Left renal pelvis (tissue), 4 donors: ENCODE measurements at places on chromosomes 1 and 21. TPM values are rescaled to one million over a fixed set of nuclear protein-coding genes. Genes with fewer than 3 reads are reported as not detected.

DNA sequence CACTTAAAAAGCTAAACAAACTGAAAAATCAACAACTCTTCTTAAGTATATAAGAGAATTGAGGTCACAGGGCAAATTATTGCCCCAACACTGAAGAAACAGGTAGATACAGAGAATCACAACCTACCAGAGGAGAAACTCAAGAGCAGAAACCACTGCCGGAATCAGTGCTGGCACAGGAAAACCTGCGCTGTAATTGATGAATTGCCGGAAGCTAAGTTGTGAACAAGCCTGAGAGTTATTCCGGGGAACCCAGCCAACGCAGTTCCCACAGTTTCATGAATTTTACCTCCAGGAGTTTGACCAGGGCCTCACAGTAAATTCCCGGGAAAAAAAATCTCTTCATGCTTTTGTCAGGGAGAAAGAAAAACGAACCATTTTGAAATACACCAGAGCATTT, 657.1 kb upstream of the BRINP3 start:
- DNase-seq, result no peak

- no peak for DNase-seq
Observed at GRCh38 chr1:202811296-202812175, 782 bp downstream of the PCAT6 start.

- no peak for DNase-seq
Observed at GRCh38 chr1:19186001-19186400, 24.1 kb downstream of the UBR4 start.

DNA sequence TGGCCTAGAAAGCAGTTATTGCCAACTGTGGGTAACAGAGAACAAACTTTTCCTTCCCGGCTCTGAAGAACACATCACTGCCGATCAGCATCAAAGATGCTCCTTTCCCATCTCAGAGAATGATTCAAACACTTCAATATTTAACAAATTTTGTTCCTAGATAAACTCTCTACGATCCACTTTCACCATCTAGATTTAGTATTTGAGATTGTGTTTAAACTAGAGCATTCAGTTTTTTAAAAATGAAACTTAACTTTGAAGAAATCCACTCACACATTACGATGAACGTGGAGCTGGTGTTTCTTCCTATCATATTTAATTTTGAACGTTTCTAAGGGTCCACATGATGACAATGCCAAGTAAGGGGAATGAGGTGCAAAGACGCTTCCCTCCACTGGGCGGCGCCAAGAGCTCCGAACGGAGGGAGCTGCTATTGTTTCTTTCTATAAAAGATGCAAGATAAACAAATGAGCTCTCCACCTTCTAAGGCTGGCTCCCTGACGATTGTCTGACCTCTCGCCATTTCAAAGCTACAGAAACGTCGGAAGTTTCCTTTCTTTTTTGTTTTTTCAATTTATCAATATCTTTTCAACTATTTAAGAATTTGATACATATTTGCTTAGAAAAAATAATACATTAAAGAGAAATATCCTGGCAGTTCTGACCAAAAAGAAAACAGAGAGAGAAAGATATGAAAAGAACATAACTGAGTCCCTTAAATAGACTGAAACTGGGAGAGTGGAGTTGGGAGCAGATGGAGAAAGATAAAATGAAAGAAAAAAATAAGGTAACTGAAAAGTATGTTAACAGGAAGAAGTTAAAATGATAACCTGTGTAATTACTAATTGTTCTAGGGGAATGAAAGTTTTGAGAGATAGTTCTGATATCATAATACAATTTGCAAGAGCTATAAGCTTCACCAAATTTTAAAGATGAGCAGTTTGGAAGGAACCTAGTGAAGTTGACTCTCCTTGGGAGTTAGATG, 4.4 kb upstream of the BARHL2 start:
- no peak for DNase-seq

- DNase-seq, result no peak
Observed at GRCh38 chr1:200907611-200908097, 13.0 kb downstream of the INAVA start.

- no peak for DNase-seq
Observed at GRCh38 chr1:246176126-246177024, 330.7 kb downstream of the SMYD3 start.

GRCh38 chr1:5659606-5660005, 332.6 kb downstream of the NPHP4 start:
- DNase-seq, result no peak

DNA sequence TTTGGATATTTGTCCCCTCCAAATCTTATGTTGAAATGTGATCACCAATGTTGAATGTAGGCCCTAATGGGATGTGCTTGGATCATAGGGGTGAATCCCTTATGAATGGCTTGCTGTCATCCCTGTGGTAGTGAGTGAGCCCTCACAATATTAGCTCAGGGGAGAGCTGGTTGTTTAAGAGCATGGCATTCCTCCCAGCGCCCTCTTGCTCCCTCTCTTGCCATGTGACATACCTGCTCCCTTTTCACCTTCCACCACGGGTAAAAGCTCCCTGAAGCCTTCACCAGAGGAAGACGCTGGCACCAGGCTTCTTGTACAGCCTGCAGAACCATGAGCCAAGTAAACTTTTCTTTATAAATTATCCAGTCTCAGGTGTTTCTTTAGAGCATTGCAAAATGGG, 305.6 kb downstream of the KCTD3 start:
- no peak for DNase-seq

DNA sequence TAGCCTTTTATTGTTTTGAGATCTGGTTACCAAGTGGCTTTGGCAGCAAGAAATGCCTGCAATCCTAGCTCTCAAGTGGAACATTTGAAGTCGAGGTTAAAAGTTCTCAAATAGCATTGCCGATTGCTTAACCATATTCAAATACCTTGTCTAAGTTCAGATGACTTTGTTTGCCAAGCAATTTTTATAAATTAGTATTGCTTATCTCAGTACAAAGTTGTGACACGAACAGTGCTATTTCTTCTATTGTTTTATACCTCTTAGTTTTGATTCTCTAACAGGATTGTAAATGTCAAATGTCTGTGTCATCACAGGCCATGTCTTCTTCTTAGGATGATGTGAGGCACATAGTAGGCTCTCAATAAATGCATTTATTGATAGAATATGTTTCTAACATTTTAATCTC, 633.3 kb downstream of the PTPRC start:
- no peak for DNase-seq

DNA sequence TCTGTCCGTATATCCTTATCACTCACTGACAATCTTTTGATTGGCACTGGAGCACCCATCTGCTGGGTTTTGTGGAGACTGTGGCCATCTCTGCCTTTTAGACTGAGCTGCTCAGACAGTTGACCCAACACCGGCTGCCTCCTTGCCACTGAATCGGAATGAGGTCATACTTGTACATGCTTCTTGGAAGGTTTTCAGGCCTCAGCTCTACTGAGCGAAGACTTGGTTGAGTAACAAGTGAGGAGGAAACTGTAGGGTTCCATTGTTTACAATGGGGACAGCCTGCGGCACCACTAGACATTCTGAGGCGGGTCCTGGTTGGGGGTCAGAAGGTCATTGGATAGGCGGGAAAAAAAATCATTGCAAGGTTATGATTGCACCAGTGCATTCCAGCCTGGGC, 320.3 kb downstream of the KIF26B start:
- DNase-seq, result no peak

DNA sequence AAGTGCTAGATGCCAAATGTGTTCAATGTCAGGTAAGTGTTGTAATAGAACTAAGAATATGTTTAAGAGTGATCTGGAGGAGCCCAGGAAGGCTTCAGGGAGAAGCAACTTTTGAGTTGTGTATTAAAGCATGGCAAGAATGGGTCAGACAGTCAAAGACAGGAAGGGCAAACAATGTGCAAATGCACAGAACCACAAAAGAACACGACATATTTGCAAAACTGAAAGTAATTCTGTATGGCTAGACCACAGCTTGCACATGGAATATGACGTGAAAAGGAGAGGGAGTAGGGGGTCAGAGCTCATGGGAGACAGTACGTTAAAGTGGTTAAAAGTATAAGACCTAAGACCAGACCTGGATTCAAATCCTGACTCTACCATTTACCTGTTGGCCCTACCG, 7.1 kb upstream of the SORT1 start:
- DNase-seq, result no peak

- DNase-seq, result no peak
Observed at GRCh38 chr1:10283318-10283984, 73.1 kb downstream of the KIF1B start.

DNA sequence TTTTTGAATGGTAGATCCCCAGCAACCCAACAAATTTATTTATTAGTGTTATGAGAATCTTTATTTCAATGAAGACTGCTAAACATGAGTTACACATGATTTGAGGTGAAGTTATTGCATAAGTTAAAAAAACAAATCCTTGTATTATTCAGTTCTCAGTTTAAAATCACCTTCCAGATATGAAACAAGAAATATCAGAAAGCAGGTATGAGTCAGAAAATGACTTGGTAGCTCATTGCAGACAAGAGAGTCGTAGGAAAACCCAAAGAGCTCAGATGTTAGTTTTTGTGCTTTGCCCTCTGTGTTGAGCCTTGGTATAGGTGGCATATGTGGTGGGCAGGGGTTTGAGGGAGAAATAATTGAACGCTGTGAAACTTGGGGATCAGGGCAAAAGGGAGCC, 339.4 kb downstream of the BRINP3 start:
- no peak for DNase-seq

- no peak for DNase-seq
Observed at GRCh38 chr1:77534456-77534855, 148.0 kb downstream of the ZZZ3 start.

GRCh38 chr1:11479375-11479979, 522 bp downstream of the DISP3 start:
- DNase-seq, result no peak

GRCh38 chr1:116062201-116062600, 49.0 kb upstream of the MAB21L3 start:
- no peak for DNase-seq

GRCh38 chr1:89911191-89911991, 83.5 kb upstream of the ZNF326 start:
- DNase-seq, result no peak

GRCh38 chr1:167175901-167176300, 44.8 kb upstream of the POU2F1 start:
- no peak for DNase-seq

DNA sequence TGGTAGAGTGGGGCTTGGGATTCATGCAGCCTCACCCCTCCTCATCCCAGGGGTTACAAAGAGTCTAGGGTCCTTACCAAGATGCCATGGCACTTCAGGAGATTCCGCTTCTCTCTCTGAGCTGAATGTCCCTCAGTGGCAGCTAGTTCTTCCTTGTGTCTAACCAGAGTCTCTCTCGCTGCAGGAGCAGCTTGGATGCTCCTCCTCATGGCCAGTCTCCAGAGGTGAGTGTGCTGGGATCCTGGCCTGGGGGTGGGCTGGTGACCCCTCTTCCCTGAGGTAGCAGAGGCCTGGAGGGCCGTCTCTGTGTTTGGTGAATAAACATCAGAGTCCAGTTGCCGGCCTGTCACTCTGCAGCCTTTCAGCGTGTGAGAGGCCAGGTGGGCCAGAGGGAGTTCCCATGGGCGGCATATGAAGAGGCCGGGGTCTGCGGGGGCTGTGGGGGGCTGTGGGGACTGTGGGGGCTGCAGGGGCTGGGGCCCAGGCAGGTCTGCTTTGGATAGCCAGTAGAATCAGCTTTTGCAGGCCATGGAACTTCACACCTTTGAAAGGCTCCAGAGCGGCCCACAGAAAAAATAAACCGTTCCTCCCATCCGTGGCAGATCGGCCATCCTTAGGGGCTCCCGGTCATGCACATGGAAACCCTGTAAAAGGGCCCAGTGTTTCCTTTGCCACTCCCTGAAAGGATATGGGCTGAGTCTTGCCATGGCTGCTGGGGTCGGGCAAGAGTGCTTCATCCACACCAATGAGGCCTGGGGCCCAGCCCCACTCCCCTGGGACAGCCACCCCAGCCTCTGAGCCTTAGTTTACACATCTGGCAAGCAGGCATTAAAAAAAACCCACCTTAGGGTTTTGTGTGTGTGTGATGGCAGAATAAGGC, 256.4 kb downstream of the FOXD2 start:
- DNase-seq, result no peak

DNA sequence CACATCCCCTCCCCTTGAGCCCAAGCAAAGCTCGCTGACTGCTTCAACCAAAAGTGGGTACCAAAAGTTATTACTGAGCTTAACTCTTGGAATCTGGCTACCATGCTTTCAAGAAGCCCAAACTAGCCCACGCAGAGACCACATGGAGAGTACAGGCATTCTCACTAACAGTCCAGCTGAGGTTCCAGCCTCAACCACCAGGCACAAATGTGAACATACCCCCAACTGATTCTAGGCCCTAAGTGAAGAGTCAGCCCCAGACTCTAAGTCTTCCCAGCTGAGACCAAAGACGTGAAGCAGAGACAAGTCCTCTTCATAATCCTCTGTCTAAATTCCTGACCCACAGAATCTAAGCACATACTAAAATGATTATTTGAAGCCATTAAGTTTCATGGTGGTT, 36.8 kb downstream of the EVI5 start:
- no peak for DNase-seq

DNA sequence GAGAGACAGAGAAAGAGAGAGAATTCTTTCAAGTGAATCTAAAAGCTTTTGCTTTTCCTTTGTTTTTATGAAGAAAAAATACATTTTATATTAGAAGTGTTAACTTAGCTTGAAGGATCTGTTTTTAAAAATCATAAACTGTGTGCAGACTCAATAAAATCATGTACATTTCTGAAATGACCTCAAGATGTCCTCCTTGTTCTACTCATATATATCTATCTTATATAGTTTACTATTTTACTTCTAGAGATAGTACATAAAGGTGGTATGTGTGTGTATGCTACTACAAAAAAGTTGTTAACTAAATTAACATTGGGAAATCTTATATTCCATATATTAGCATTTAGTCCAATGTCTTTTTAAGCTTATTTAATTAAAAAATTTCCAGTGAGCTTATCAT, 117.6 kb downstream of the PTPRC start:
- no peak for DNase-seq

GRCh38 chr1:204130981-204131892, 20.6 kb downstream of the ETNK2 start:
- DNase-seq, result no peak

The SPRR3 gene
- polyA plus RNA-seq, result 0.32 TPM

The RAD54L gene
- 12.3 TPM for polyA plus RNA-seq

The CYP2J2 gene
- polyA plus RNA-seq, result 0.63 TPM

The IL24 gene
- 0.25 TPM for polyA plus RNA-seq

The STUM gene
- polyA plus RNA-seq, result 1.6 TPM

The PGLYRP3 gene
- polyA plus RNA-seq, result not detected

The S100A7 gene
- polyA plus RNA-seq, result not detected

The TGFBR3 gene
- 120 TPM for polyA plus RNA-seq

The FLG2 gene
- polyA plus RNA-seq, result 0.20 TPM

The CBR3 gene
- polyA plus RNA-seq, result 5.6 TPM

The MAP3K21 gene
- polyA plus RNA-seq, result 24.7 TPM

The SEC22B gene
- 47.4 TPM for polyA plus RNA-seq

The EPS8L3 gene
- 0.69 TPM for polyA plus RNA-seq

The ST6GALNAC3 gene
- 27.3 TPM for polyA plus RNA-seq
